B cell (primary cell): ENCODE measurements at places on chromosomes 16 and 17. TPM values are rescaled to one million over a fixed set of nuclear protein-coding genes. Genes with fewer than 3 reads are reported as not detected.
A peak's percentile ranks its signal among the peaks of the same experiment; 100 is the strongest.

ABI3 gene
- polyA plus RNA-seq: 9.8 and 15.6 TPM in 2 replicates

ADGRG3 gene
- polyA plus RNA-seq: 0.10 TPM in 1 of 2 replicates, not detected in the other

TUBB3 gene
- 4.4 and 11.1 TPM in 2 replicates for polyA plus RNA-seq

CHAD gene
- 1.4 and 4.4 TPM in 2 replicates for polyA plus RNA-seq

VWA3A gene
- 0.17 and 0.28 TPM in 2 replicates for polyA plus RNA-seq

ENPP7 gene
- polyA plus RNA-seq: 0.07 and 0.40 TPM in 2 replicates

DNA sequence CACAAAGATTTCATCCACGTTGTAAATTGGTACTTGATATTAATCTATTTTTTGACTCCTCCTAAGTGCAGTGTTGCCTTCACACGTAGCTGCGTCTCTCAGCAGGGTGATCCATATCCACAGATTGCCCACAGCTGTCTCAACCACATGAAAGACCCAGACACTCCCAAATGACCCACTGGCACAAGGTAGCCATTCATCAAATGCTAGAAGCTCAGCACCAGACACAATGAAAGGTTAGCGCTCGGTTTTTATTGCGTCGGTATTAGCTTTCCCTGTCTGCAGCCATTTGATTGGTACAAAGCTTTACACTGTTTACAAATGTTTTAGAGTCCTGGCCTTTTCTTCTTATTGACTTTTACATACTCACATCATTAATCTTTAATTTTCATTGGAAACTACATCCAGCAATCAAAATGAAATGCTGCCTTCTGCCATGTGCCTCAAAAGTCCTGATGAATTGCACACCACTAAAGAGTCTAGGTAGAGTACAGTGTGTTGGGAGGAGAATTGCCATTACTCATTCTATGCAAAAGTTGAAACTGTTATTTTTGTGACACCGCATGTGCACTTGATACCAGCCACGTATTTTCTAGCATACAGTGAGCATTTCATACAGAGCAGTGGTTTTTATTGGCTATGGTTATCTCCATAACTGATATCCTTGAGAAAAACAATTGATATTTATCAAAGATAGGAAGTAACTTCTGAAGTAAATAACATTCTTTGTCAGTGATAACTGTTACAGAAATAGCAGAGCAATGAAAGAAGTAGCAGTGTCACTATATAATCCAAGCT lies 127.3 kb upstream of the NUDT7 start:
- no peak overlapping the region for H3K4me3 ChIP-seq
- H3K36me3 ChIP-seq: no peaks in the 10 kb centered on the region
- no peaks in the 10 kb centered on the region for H3K4me1 ChIP-seq
- no peak for DNase-seq
- H3K27me3 ChIP-seq: no peaks in the 10 kb centered on the region

- peaks cover 22% of the 10 kb centered on the region for H3K4me1 ChIP-seq
- no peaks in the 10 kb centered on the region for H3K36me3 ChIP-seq
- no peaks in the 10 kb centered on the region for H3K27me3 ChIP-seq
- no peak overlapping the region for H3K27ac ChIP-seq
- H3K4me3 ChIP-seq: no peak overlapping the region
Observed at GRCh38 chr16:12538667-12539091, 265.0 kb downstream of the CPPED1 start.

GRCh38 chr17:62599964-62600657 lies 27.4 kb upstream of the MRC2 start:
- no peak overlapping the region for H3K27ac ChIP-seq
- no peaks in the 10 kb centered on the region for H3K27me3 ChIP-seq

DNA sequence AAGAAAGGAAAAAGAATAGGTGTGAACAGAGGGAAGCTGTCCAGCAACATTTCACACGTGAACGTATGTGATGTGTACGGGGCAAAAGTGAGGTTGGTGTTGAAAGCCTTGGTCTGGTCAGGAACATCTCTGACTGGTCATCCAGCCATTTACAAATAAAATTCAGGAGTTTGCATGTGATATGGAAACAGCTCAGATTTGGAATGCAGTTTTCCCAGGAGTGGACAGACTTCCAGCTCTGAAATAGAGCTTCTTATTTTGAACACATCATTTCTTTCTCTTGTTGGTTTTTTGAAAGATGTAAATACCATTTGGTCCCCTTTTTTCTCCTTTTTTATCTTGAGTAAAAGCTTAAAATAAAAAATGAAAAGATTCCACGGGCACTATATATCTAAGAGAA lies 566.2 kb upstream of the ZFHX3 start:
- H3K4me1 ChIP-seq: no peaks in the 10 kb centered on the region
- no peak for DNase-seq
- no peaks in the 10 kb centered on the region for H3K36me3 ChIP-seq
- no peak overlapping the region for H3K27ac ChIP-seq
- no peak overlapping the region for H3K4me3 ChIP-seq
- no peaks in the 10 kb centered on the region for H3K27me3 ChIP-seq

GRCh38 chr17:31068291-31068690 lies 26.5 kb upstream of the NF1 start:
- no peaks in the 10 kb centered on the region for H3K36me3 ChIP-seq
- peak; percentile 68 for DNase-seq
- H3K4me1 ChIP-seq: no peaks in the 10 kb centered on the region
- no peaks in the 10 kb centered on the region for H3K27me3 ChIP-seq
- H3K27ac ChIP-seq: no peak overlapping the region

DNA sequence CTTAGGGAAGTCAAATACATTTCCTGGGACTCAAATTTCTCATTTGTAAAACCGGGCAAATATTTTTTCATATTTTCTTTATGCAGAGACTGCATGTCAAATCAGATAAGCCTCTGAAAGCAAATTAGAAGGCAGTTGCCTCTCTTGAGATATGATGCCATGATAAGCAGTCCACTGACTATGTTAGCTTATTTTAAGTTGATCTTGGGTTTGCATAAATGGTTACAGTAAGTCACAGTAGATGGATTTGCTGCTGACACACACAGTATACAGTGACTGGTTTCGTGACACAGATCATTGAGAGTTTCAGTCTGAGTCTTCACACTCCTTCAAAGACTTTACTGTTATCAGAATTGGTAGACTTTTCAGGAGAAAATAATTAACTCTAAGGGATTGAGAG lies 927.6 kb upstream of the CDH8 start:
- H3K36me3 ChIP-seq: no peaks in the 10 kb centered on the region
- no peaks in the 10 kb centered on the region for H3K4me1 ChIP-seq
- H3K27me3 ChIP-seq: no peaks in the 10 kb centered on the region
- no peak for DNase-seq

DNA sequence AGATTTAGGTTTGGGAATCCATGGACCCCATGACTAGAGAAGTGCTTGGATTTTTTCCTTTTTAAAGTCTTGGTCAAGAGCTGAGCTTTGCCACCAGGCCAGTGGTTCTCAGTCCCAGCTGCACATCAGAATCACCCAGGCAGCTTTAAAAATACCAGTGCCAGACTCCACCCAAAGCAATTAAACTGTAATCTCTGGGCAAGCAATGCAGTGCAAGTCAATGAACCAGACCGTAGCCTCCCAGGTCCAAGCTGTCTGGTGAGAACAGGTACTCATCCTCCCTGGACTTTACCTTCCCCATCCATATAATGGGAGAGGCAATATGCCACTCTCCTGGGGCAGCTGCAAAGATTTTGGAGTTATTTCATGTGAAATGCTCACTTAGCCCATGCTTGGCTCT lies 223.1 kb upstream of the CDH5 start:
- H3K36me3 ChIP-seq: no peaks in the 10 kb centered on the region
- H3K4me1 ChIP-seq: no peaks in the 10 kb centered on the region
- no peak overlapping the region for H3K4me3 ChIP-seq
- H3K27me3 ChIP-seq: no peaks in the 10 kb centered on the region
- no peak for DNase-seq

DNA sequence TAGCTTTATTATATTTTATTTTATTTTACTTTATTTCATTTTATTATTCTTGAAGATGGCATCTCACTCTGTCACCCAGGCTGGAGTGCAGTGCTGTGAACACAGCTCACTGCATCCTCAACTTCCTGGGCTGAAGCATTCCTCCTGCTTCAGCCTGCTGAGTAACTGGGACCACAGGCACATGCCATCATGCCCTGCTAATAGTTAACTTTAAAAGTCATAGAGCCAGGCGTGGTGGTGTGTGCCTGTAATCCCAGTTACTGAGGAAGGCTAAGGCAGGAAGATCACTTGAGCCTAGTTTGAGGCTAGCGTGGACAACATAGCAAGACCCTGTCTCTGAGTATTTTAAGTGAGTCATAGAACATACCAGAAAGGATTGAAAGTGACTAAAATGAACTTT lies 38.7 kb downstream of the ESRP2 start:
- no peaks in the 10 kb centered on the region for H3K27me3 ChIP-seq
- H3K27ac ChIP-seq: no peak overlapping the region
- H3K4me1 ChIP-seq: no peaks in the 10 kb centered on the region
- no peak overlapping the region for H3K4me3 ChIP-seq
- peaks cover 18% of the 10 kb centered on the region for H3K36me3 ChIP-seq
- no peak for DNase-seq

DNA sequence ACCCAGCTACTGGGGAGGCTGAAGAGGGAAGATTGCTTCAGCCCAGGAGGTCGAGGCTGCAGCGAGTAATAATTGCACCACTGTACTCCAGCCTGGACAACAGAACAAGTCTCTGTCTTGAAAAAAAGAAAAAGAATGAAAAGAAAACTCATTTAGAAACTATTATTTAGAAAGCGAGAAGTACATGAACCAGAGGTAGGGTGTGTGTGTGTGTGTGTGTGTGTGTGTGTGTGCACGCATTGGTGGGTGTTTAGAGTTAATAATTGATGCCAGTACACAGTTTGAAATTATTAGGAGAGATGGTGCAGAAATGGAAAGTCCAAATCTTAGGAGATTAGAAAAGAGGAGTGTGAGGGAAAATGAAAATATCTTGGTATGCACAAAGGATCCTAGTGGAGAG lies 106.6 kb downstream of the MRTFB start:
- no peaks in the 10 kb centered on the region for H3K36me3 ChIP-seq
- no peak overlapping the region for H3K4me3 ChIP-seq
- H3K4me1 ChIP-seq: no peaks in the 10 kb centered on the region
- DNase-seq: no peak

- no peak for DNase-seq
- H3K36me3 ChIP-seq: no peaks in the 10 kb centered on the region
- peaks cover 26% of the 10 kb centered on the region for H3K27me3 ChIP-seq
- H3K4me3 ChIP-seq: no peak overlapping the region
Observed at GRCh38 chr16:71629278-71630016, 3.5 kb downstream of the MARVELD3 start.

DNA sequence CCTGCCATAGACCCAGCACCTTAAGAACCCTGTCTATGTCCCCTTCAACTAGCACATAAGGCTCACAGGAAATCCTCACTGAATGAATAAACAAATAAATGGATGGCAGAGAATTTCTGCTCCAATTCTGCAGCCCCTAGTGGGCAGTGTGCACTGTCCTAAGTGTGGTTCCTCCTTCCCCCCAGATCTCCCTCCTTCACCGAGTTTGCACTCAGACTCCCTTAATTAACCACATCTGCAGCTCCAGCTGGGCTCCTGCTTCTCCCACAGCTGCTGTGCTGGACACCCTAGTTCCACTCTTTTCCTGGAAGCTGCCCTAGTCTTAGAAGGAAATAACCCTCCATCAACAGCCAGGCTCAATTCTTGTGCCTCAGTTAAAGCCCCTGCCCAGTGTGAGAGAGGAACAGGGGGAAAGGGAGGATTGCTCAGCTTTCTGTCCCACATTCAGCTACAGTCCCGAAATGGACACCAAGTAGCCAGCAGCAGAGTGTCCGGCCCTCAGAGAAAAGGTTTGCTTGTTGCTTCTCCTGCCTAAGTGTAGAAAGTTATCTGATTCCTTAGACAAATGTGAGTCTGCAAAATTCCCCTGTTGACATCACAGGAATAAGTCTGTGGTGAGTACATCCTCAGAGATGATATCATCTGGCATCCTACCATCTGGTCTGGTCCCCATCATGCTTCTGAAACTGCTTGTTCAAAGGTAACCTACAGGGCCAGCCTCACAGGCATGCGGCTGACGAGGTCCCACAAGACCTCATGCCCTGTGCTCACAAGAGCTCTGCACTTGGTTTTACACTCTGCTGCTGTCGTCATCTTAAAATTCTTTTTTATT lies 12.3 kb downstream of the LRRC3C start:
- H3K4me3 ChIP-seq: no peak overlapping the region
- no peaks in the 10 kb centered on the region for H3K27me3 ChIP-seq
- peaks cover 22% of the 10 kb centered on the region for H3K4me1 ChIP-seq

DNA sequence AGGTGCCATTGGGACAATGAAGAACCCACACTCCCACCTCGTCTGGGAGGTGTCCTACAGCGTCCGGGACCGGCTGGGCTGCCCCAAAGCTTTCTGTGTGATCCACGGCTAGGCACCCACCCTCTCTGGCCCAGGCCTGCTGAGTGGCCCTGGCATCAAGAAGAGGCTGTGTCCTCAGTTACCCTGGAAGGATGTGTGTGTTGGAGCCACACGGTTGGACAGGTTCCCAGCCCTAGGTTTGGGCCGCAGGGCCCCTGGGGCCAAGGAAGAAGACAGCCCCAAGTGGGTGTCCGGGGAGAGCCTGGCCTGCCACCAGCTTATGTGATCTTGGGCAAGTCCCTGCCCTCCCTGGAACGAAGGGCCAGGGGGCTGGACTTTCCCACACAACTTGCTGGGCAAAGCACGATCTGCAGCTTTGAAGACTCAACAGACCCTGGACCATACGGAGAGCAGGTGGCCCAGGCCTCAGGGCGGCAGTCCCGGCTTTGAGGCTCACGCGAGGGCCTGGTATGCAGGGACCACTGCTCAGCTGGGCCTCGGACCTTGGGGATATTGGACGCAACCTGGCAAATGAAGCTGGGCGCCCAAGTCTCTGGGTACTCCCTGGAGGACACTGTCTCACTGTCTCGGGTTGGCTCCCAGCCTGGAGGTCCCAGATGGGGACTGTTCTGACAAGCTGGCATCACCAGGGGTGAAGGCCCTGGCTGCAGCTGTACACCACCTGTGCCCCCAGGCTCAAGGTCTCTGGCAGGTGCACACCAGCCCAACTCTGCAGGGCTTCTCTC lies 17.5 kb downstream of the MYBBP1A start:
- H3K27ac ChIP-seq: no peak overlapping the region
- no peaks in the 10 kb centered on the region for H3K36me3 ChIP-seq
- no peaks in the 10 kb centered on the region for H3K27me3 ChIP-seq
- no peak for DNase-seq
- H3K4me1 ChIP-seq: peaks cover 3% of the 10 kb centered on the region

- no peak overlapping the region for H3K27ac ChIP-seq
- H3K4me1 ChIP-seq: no peaks in the 10 kb centered on the region
- H3K27me3 ChIP-seq: no peaks in the 10 kb centered on the region
- peaks cover 1% of the 10 kb centered on the region for H3K36me3 ChIP-seq
Observed at GRCh38 chr17:72782985-72783701, 309.3 kb downstream of the SLC39A11 start.

DNA sequence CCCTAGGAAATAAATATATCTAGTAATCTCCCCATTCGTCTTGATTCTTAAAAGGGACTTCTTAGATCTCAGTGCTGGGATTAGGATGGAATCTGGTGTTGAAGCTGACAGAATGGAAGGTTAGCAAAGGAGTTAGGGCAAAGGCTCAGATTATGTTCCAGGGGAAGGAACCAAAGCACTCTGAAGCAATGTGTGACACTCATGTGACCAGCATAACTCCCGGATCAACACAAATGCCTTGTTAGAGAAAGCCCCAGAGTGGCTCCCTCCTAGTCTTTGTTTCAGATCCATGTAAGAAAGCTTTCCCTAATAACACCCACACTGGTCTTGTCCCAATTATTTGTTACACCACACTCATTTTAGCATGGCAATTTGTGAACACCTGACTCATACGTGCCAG lies 62.6 kb upstream of the ERN1 start:
- peaks cover 8% of the 10 kb centered on the region for H3K36me3 ChIP-seq
- no peaks in the 10 kb centered on the region for H3K27me3 ChIP-seq
- no peak for DNase-seq
- H3K4me3 ChIP-seq: no peak overlapping the region
- H3K27ac ChIP-seq: no peak overlapping the region
- H3K4me1 ChIP-seq: no peaks in the 10 kb centered on the region

- H3K27me3 ChIP-seq: no peaks in the 10 kb centered on the region
- H3K27ac ChIP-seq: no peak overlapping the region
- no peak overlapping the region for H3K4me3 ChIP-seq
- no peak for DNase-seq
Observed at GRCh38 chr17:1029196-1029921, 32.4 kb downstream of the TIMM22 start.
